ENCODE measurements at places on chromosomes 5 and 9.

- no peak for DNase-seq
Observed at GRCh38 chr9:3903273-3903672, 377.5 kb upstream of the RFX3 start.

DNA sequence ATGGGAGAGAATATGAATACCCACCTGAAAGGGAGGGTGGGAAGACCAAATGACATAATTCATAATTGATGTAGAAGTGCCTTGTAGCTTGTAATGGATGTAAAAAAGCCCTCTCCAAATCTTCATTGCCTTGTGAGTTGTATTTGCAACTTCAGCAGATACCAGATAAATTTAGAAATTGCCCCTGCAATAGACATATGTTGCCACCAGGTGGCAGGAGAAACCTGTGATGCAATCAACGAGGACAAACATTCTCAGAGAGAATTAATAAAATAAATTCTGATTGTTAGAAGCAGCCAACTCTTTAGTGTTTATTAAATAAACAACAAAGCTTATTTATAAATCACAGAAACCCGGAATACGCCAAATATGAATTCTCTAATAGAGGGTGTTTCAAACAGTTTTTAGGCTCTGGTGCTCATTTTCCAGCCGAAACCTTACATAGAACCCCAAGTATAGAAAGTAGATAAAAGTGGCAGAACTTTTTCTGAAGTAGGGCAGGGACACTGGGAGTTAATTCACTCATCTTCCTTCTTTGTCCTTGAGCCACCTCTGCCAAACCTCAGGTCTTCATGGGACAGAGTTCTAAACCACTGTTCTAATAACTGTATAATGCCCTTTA, 147.8 kb downstream of the TMEM38B start:
- no peak for DNase-seq

DNA sequence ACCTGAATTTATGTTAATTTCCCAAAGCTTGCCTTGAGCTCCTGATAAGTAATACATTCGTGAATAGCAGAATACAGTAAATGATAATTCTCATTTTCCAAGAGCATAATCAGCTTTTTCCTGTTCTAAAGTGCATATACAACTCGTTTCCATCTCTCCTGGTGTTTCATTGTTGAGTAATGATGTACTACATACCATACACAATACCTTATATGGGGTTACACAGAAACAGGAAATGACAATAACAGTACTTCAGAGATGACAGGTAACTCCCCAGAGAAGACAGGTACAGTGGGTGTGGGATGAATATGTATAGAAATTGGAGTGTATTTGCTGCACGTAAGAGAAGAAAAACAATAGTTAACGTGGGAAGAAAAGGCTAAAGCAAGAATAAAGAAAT, 287.1 kb downstream of the TENT4A start:
- no peak for DNase-seq

- DNase-seq = no peak
Observed at GRCh38 chr5:95970359-95970704, 8.7 kb upstream of the ELL2 start.

DNA sequence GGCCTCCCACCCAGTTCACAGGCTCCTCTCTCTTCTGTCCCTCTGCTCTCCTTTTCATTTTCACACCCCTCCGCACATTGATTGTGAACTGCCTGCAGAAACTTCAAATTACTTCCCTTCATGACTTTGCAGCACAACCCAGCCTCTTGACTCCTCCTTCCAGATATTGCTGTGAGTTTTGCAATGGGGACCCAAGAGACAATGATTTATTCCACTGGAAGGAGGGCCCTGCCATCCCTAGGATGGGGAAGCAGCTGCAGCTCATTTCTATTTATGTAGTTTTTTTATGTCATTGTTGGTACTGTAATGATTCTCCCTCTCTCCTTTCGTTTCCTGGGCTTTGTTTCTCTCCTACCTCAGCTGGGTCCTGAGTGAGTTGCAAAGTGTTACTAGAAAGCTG, 364.9 kb downstream of the ICE1 start:
- no peak for DNase-seq

DNA sequence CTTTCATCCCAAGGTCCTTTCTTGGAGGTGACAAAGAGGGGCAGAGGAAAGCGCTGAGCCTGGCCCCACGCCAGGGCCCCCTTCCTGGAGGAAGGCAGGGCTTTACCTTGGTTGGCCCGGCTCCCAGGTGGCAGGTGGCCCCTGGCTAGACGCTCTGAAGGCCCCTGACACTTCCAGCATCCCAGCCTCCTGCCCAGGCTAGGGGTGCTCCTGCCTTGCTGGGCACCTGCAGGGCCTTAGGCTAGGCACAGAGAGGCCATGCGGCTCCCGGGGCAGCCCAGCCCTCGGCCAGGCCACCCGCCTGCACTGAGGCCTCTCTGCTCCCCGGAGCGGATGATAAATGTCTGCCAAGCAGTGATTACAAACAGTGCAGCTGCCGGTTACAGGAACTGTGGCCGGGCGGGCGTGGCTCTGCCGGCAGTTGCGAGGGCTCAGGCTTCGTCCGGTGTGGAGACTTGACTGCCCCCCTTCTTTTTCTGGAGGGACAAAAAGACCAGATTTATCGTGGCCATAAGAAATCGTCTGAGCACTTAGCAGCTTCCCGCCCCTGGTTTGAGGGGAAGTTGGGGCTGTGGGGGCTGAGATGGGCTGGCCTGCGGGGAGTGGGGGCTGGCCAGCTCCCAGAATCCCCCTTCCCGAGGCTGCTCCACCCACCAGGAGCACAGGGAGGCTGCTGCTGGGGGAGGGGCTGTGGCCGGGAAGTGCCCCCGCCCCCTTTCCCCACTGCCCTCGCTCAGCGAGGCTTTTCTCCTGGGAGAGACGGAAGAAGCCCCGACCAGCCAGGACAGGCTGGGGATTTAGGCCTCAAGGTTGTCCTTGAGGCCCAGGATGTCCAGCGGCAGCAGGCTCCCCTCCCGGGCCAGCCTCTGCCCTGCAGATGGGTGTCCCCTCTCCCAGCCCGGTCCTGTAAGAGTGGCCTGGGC, 31.6 kb upstream of the UBAC1 start:
- DNase-seq = no peak

GRCh38 chr5:113054899-113055298, 78.3 kb downstream of the DCP2 start:
- no peak for DNase-seq

DNA sequence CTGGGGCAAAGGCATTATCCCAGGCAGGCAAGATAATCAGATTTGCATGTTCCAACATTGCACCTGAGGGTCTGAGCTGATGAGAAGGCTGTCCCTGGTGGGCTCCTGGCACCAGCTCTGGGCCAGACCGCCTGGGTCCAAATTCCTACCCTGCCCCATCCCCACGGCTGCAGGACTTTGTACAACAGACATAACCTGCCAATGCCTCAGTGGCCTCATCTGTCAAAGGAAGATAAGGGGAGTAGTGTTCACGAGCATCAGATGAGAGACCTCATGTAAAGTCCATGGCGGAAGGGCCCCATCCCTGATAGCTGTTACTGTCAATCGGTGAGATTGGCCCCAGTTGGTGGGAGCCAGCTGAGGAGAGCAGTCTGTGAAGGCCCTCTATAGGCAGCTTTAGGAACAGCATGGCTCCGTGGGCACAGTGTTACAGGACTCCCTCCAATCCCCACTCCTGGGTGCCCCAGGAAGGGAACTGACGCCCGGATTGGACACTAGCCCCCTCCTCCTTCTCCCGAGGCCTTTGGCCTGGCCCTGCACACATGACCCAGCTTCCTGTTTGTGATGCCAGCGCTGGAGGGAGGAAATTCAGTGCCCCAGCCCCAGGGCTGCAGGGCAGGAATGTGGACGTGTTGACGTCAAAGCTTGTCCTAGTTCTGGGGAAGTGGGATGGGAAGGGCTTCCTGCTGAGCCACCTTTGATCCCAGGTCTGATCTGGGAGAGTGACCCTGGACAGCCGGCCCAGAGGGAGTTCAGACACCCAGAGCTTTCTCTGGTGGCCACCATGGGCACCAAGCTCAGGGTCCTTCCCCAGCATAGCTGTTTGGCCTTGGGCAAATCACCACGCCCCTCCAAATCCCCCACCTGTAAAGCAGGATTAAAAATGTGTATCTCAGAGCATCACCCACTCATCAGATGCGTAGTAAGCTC, 56.2 kb downstream of the DUSP1 start:
- no peak for DNase-seq

GRCh38 chr5:162785673-162786072, 651.7 kb upstream of the CCNG1 start:
- no peak for DNase-seq

DNA sequence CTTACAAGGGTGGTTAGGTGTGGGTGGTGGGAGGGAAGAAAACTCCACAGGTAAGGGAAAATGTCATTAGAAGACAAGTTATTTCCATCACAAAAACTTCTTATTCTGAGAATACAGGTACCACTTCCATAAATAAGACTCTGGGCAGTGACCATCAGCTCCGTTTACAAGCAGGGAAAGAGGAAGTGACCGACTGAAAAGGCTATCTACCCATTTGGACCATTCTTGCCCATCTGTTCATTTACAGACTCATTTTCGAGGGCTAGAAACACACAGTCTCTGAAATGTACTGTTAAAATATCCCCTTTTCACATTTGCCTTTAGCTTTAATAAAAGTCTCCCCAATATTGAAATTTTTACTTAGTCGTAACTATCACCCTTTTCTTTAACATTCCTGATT, 79.5 kb downstream of the TTC39B start:
- DNase-seq = no peak

DNA sequence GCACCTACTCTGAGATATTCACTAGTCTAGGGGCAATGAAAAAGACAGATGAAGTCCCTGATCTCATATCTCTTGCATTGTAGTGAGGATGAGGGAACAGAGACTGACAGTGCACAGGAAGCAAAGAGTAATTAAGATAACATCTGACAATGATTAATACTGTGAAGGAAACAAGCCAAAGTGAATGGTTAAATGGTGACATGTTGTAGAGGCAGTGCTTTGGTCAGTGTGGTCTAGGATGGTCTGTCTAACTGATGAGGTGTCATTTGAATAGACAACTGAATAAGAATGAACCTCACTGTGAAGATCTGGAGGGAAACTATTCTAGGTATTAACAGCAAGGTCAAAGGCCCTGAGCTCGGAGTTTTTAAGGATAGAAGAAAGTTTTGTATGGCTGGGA, 333.3 kb upstream of the GRIA1 start:
- DNase-seq = no peak

- no peak for DNase-seq
Observed at GRCh38 chr5:163439092-163439425, 1.7 kb downstream of the CCNG1 start.

DNA sequence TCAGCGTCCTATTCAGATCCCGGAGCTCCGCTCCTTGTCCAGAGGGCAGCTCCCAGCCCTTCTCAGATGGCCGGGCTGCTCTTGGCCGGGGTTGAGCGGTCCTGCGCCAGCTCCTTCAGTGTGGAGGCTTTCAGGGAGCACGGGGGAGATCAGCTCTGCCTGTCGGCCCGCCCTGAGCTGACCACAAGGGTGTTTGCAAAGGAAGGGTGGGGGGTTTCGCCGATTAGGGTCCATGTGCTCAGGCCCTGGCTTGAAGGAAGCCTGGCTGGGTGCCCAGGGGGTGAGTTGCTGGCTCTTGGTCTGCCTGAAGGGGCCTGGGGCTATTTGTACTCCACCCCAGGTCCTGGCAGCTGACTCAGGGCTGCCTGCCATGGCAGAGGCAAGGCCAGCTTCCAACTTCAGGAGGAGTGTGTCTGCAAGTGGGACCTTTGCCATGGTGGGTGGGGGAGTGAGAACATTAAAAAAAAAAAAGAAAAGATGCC, 250.1 kb upstream of the KLF4 start:
- no peak for DNase-seq

- no peak for DNase-seq
Observed at GRCh38 chr9:136152931-136153330, 34.3 kb upstream of the TMEM250 start.

GRCh38 chr9:93645921-93646639, 69.7 kb downstream of the PHF2 start:
- DNase-seq = no peak

GRCh38 chr9:130337784-130338380, 72.3 kb downstream of the HMCN2 start:
- no peak for DNase-seq

GRCh38 chr9:92612816-92613215, 57.1 kb downstream of the IPPK start:
- no peak for DNase-seq
